Activated gamma-delta T cell treated with anti-CD3 and anti-CD28 coated beads, Interleukin-2, amount 50 U/mL, for 16 hours (primary cell): ENCODE measurements at places on chromosomes 6 and 20.

- peak; percentile 57 for DNase-seq
Observed at GRCh38 chr6:149934249-149935156, 7.3 kb upstream of the ULBP2 start.

DNA sequence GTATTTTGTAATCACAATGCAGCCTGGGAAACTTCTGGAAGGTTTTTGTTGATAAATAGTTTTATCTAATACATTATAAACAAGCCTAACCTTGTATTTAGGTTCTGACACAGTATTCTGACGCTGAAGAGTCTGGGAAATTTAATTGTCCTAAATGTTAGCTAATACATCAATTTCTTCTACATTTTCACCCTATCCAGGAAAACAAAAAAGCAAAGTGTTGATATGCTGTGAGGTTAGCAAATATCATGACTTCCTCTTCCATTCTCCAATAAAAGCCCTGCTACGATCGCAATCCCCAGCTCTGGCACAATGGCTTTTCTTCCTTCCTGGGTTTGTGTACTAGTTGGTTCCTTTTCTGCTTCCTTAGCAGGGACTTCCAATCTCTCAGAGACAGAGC lies at the start of gene C6orf58:
TSS of gene C6orf58 (plus strand) at position 301 of the 400 bp plus-strand sequence. CDS start at position 313, 12 bp downstream.
- no peak for DNase-seq

DNA sequence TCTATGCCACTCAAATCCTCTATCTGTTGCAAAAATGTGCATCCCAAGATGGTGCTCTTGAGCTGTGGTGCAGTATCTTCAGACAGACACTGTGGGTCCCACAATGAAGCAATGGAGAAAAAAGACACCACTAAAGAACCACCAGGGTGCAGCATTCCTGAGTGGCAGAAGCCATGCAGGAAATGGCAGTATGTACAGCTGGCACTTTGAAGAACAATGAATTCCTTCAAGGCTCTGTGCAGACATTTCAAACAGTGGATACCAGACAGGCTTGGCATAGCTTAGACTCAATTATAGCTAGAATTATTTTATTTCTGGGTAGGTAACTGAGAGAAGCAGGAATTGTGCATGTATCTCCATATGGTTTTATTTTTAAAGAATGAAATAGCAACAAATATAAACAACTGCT lies 24.0 kb upstream of the HDAC2 start:
- DNase-seq: no peak

DNA sequence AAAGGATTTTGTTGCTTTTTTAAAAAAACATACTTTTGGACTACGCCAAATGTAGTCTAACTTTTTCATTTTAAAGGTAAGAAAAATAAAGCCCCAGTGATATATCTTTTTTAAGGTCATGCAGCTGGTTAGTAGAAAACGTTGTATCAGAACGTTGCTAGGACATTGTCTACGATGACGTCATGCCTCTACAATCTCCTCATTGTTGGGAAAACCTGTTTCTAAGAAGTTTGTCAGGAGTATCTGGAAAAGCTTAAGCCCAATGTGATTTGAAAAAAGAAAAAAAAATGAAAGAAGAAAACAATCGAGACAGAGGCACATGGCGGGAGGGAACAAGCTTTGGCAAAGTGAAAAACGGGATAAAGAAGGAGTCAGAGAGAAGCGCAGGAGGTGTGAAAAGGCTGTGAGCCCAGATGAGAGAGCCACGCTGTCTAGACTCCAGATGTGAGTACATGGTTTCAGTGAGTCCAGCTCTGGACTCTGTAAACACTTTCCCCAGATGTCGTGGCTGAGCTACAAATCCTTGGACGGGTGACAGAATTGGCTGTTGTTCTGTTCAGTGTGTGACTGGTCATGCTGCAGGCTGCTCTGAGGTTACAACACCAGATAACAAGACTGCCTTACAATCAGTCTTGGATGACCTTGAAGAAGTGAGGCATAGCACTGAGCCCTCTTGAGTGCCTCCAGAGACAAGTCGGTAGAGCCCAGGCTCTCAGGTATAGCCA lies 656.7 kb upstream of the ID4 start:
- no peak for DNase-seq

- no peak for DNase-seq
Observed at GRCh38 chr6:11868392-11868791, 89.8 kb upstream of the ADTRP start.

DNA sequence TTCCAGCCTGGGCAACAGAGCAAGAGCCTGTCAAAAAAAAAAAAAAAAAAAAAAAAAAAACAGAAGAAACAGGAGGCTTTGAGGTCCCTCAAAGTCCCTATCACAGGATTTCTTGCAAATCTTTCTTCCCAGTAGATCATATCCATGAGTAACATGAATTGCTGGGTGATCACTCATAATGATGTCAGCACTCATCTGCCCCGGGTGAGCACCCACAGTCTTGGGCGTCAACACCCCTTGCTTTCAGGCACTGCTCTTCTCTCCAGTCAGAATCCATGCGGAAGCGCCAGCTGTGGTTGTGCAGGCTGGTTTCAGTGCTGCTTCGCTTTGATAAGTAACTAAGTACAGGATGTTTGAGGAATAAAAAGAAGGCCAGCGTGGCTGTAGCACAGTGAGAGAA lies 40.2 kb upstream of the INSM1 start:
- DNase-seq: no peak

DNA sequence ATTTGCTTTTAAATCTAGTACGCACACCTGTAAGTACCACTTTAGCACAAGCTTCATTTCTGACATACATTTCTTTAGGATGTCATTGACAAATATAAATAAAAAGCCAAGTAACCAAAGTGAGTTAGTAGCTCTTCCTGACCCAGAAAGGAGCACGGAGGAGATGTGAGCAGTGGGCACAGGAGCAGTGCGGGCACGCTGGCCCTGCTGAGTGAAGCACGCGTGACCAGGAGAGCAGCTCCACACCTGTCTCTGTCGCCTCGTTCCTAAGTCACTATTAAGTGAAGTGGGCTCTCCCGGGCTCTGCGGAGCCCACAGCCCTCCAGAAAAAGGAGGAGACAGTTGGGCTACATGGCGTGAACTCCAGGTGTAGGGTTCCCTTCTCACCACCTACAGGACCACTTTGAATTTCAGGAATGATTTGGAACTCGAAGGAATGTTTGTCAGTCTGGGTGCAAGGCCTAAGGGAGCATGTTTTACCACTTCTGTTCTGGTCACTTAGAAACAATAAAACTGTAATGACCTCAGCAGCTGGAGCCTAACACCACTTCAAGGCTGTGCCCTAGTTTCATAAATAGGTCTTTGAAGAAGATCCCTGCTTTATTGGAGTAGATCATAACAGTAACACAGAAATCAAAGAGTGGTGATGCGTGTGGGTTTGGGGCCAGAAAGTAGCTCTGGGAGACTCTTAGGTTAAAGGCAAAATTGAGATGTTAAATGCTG lies 95.9 kb downstream of the FAM120B start:
- no peak for DNase-seq

DNA sequence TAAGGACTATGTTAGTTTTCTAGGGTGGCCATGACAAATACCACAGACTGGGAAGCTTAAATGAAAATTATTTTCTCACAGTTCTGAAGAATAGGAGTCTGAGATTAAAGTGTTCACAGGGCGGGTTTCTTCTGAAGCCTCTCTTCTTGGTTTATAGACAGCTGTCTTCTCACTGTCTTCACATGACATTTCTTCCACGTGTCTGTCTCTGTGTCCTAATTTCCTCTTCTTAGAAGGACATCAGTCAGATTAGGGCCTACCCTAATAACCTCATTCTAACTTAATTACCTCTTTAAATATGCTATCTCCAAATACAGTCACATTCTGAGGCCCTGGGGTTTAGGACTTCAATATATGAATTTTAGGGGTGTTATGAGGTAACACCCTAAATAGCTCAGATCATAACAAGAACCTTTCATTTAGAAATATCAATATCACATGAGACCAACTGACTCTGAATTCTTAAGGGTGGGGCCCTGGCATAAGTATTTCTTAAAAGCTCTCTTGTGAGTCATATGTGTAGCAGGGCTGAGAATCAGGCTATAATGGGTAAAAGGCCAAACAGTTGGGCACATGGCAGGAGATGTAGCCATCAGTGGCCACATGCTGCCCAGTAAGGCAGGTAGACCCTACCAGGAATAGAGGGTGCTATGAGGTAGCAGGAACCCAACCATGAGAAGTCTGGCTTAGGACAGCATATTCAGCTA lies 62.0 kb upstream of the TENT5A start:
- no peak for DNase-seq

GRCh38 chr6:114543696-114544095 lies 200.9 kb upstream of the HS3ST5 start:
- DNase-seq: no peak

DNA sequence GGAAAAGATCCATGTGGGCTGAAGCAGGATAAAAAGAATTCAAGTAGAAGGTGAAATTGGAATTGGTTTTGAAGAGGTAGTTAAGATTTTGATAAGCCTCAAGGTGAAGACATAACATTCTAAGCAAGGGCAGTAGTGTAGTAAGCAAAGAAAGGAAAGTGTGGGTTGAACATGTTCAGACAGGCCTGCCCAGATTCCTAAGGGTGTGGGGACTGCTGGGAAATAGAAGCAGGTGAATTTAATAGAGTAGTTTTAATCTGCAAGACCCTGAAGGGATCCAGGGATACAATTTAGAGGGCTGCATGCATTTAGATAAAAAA lies 19.1 kb downstream of the TAB2 start:
- no peak for DNase-seq

DNA sequence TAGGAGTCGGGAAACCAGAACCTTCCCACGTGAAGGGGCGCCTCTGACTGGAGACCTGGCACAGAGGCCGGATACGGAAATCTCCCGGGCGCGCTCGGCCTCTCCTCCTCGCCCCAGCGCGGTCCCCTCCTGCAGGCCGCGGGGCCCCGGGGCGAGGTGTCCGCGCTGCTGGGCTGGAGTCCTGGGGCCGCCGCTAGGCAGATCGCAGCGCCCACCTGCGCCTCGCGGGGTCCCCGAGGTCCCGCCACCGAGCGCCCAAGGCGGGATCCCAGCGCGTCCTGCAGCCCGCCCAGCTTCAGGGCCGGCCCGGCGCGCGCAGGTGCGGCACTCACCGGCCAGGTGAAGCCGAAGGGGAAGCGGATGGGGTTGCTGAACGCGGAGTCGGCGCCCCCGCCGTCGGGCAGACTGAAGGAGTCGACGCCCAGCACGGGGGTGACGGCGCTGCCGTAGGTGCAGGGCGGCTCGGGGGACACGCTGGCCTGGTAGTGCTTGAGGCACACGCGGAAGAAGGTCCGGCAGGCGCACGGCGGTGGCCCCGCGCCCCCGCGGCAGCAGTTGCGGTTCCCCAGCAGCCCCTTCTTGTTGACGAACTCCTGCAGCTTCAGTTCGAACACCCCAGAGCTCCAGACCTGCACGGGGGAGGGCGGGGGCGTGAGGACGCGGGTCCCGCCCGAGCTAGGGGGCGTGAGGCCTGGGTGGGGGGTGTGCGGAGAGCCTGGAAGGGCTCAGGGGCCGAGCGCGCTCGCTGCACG lies 1.5 kb downstream of the DLL1 start:
- DNase-seq: no peak

DNA sequence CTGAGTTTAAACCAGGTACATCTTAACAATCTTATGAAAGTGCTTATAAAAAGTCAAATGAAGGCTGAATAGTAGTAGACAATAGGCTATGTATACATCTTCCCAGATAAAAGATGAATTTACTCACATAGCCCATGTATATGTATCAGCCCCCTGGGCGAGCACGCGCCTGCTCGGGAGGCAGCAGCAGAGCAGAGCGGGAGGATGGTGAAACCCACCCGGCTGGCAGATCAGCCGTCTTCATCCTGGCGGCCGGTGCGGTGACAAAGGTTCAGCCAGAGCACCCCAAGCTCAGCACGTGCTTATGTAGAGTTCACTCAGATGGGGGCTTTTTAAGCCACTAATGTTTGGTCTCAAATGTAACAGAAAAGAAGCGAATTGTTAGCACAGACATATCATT lies 184.8 kb downstream of the KIF6 start:
- no peak for DNase-seq

- DNase-seq: no peak
Observed at GRCh38 chr6:114049367-114049966, 78.5 kb upstream of the HDAC2 start.

GRCh38 chr6:123788319-123788718 lies 15.3 kb upstream of the NKAIN2 start:
- DNase-seq: no peak

- DNase-seq: no peak
Observed at GRCh38 chr6:137911675-137912191, 44.7 kb downstream of the TNFAIP3 start.

GRCh38 chr20:63617092-63617875 lies 9.6 kb downstream of the GMEB2 start:
- no peak for DNase-seq

GRCh38 chr6:7684076-7684475 lies 41.8 kb upstream of the BMP6 start:
- no peak for DNase-seq

DNA sequence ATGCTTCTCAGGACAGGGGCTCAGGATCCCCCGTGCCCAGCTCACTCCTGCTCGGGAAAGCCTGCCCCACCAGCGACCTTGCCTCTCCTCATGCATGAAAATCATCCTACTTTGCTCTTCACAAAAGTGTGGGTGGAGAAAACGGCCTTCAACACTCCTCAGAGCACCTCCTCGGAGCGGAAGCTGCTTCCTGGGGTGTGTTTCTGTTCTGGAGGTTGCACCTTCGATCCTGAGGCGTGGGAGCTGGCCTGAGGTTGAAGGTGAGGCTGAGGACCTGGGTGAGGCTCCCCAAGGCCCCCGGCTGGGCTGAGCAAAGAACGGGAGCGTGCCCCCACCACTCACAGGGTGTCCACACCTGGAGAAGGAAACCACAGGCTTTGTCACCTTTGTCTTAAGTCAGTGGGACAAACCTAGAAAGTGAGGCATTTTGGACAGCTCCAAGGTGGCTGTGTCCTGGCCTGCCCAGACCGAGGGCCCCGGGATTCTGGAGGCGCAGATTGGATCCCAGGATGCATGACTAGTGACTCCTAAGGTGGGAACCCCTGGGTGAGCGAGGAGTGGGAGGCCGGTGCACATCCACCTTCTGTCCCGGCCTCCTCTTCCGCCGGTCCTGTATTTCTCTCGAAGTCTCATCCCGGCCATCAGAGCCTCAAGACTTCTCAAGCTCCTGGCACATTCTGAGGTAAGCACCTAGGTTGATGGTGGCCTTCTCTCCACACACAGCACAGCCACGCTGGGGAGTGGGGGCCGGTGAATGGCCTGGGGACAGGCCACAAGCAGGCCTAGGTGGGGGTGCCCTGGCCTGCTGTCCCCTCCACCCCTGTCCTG lies 104.7 kb downstream of the TMEM242 start:
- no peak for DNase-seq

DNA sequence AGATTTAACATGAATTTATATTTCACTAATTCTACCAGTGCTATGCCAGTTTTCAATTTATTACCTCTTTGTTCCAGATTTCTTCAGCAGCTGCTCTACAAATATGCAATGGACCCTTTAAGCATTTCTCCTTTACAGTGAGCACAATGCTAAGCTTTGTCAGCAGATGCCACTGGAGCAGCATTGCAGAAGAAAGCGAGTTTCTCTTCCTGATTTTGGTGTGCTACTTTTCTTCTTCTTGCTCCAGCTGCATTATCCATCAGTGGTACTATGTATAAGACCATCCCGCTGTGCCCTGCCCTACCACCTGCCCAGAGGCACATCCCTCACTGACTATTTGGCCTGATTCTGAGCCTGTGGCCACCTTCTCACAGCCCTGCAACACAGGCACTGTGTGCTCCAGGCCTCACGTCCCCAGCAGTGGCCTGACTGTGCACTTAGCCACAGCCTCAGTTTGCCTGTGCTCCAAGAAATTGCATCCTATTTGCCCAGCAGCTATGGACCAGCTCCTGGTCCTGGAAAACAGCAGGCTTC lies 84.1 kb downstream of the TNFAIP3 start:
- DNase-seq: no peak

GRCh38 chr20:52913650-52914387 lies 58.3 kb upstream of the TSHZ2 start:
- no peak for DNase-seq
